Stimulated activated CD4-positive, alpha-beta T cell treated with anti-CD3 and anti-CD28 coated beads, Interleukin-4, amount 100 ng/mL, for 4 hours (primary cell): ENCODE measurements at places on chromosomes 12 and 14.

DNA sequence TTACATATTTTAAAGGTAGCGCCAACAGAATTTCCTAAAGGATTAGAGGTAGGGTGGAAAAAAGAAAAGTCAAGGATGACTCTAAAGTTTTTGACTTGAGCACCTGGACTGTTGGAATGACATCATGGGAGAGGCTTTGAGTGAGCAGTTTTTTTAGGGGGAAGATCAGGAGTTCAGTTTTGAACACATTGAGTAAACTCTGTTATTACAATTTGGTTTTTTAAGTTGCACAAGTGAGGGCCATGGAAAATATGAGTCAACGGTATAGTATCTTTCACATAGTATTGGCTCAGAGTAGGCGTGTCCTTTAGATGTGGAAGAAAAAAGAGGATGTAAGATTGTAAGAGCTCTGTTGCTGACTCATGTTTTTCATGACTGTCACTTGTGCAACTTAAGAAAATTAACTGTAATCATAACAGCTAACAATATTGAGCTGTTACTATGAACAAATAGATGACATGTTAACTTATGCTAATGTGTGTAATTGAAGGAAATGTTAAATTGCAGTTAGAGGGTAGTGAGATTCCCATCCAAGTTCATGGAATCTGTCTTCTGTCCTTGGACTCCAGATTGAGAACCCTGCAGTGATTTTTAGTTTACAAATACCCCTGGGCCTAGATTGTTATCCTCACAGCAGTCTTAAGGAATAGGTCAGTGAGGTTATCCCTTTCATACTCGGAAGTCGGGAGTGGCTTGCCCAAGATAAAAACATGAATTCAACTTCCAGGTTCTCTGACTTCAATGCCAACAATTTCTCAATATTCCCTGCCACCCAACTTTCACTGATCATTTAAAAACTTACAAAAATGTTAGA lies 48.2 kb upstream of the ATP2B1 start:
- DNase-seq = peak; percentile 4

- DNase-seq = no peak
Observed at GRCh38 chr12:78034025-78034424, 203.3 kb downstream of the NAV3 start.

DNA sequence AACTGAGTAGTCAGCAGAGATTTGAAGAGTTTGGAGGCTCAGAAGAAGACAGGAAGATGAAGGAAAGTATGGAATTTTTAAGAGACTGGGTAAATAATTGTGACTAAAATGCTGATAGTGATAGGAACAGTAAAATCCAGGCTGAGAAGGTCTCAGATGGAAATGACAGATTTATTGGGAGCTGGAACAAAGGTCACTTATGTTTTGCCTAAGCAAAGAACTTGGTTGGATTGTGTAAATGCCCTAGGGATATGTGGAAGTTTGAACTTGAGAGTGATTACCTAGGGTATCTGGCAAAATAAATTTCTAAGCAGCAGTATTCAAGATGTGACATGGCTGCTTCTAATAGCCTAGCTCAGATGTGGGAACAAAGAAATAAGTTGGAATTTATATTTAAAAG lies 180.9 kb downstream of the TRHDE start:
- no peak for DNase-seq

DNA sequence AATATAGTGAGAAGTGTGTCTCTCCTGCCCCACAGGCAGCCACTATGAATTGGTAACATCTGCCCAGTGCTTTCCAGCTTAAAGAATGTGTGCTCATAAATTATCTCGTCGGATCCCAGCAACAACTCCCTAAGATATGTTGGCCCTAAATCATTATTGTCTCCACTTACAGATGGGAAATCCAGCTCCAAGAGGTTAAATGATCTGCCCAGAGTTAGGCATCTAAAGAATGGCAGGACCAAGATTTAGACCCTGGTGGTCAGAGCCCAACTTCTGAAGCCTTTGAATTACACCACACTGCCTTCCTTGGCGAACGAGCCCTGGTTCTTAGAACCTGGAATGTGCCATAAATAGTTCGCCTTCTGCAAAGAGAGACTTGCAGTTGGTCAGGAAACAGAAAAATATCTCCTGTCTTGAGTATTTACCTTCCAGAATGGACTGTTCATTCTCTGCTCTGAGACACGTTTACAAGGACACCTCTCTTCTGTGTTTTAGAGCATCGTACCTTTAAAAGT lies 20.1 kb upstream of the PLEK2 start:
- no peak for DNase-seq

DNA sequence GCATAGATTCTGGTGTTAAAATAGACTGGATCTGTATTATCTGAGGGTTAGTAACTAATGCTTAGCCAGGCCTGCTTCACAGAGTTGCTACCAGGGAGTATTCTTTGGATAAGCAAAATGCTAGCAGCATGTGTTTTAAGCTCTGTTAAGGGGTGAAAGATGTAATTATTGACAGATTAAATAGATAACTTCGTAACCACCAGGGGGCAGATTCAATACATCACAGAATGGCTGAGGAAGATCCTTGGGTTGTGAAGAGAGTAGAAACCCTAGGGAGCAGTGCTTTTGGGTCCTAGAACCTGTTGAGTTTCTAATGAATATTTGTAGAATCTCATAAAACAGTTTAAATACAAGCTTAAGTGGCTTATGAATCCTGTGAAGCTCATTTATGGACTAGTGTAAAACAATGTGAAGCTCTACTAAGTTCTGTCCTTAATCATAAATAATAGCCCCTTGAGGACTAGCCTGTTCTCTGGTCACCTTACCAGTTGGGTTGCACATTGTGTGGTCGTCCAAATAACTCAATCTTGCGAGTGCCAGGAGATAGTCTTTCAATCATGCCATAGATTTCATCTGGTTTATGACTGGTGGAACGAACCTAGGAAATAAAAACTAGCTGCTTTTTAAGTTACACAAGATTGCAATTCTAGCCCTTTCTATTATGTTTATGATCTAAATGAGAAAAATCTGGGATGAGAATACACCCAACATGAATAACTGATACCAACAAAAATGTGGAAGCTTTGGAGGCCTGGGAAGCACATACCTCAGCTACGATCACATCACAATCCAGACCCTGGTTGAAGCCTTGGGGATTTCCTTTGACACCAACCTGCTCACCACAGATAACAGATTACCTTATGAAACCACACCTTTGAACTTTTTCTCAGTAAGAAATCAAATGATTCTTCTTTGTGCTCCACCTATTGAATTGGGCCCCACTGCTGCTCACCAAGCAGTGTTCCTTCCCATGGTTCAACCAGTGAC lies 12.3 kb downstream of the METTL3 start:
- no peak for DNase-seq

DNA sequence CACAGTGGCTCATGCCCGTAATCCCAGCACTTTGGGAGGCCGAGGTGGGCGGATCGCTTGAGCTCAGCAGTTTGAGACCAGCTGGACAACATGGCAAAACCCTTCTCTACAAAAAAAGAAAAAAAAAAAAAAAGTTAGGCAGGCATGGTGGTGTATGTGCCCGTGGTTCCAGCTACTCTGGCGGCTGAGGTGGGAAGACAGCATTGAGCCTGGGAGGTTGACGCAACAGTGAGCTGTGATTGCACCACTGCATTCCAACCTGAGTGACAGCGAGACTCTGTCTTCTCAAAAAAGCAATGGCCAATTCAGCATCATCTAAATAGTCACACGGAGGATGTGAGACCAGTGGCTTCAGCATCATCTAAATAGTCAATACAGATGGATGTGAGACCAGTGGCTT lies 10.4 kb upstream of the SAMD4A start:
- no peak for DNase-seq

DNA sequence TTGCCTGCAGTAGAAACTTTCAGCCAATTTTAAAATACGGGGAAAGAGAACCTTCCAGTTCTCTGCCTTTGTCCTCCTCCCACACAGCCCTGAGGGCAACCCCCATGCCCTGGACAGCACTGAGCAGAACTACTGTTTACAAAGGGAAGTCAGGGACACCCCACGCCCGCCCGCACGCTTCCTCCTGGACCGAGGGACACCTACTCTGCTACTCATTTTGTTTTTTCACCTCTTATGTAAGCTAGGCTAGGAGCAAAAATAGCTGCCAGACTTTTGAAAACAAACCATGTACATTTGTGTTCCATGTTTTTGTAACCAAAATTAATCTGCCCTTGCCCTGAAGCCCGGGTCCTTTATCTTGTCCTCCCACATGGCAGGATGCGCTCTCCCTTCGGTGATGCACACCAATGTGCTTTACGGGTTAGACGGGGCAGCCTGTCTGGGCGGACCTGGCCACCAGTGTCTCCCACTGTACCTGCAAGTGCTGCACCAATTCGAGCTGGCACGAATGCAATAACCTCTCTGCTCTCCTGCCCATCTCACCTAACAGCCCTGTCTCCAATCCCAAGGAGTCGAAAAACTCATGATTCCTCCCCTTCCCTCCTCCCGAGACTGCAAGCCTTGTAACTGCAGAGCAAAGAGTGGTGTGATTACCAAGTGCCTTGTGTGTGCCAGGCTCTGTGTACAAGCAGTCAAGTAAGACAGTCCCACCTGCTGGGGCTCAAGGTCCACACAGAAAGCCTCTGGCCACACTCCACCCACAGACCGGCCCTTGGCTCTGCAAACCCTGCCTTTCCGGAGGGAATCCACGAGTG lies 85.2 kb downstream of the CCDC88C start:
- DNase-seq = no peak

GRCh38 chr12:54337854-54338650 lies 13.1 kb downstream of the COPZ1 start:
- no peak for DNase-seq

GRCh38 chr12:114760151-114760877 lies 76.3 kb upstream of the TBX3 start:
- DNase-seq = no peak

DNA sequence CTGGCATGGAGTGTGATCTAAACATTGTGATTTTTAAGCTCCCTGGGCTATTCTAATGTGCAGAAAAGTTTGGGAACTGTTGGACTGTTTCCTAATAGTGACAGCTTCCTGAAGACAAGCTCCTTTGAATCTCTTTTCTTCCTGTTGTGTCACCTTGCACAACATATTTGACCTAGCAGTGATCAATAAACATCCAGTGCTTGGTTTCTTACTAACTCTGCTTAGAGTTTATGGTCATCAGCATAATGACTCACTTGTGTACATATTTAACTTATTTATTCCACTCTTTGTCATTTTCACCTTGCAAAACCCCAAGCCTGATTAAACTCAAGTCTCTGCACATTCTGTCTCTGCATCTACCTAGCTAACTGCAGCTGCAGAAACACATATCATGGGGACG lies 27.3 kb upstream of the TBC1D30 start:
- DNase-seq = no peak

DNA sequence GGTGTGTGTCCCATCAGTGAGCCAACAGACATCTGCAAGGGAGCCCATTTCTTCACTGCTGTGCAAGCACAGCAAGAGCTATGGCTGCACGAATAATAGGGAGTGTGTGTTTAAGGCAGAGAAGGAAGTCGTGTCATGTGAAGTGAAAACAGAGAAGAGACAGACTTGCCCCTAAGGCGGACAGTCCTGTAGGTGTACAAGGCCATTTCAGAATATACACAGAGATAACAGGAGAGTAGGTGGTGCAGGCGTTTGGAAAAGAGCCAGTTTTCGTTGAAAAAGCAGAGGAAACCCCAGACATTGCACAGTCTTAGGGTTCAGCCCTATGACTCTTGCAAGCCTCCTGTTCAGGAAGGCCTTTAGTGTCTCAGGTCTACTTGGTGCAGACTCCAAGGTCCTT lies 46.3 kb upstream of the RNU6-8 start:
- DNase-seq = no peak

- no peak for DNase-seq
Observed at GRCh38 chr12:108547686-108548085, 13.3 kb downstream of the SART3 start.

GRCh38 chr12:101935890-101936746 lies 58.7 kb downstream of the DRAM1 start:
- DNase-seq = no peak

DNA sequence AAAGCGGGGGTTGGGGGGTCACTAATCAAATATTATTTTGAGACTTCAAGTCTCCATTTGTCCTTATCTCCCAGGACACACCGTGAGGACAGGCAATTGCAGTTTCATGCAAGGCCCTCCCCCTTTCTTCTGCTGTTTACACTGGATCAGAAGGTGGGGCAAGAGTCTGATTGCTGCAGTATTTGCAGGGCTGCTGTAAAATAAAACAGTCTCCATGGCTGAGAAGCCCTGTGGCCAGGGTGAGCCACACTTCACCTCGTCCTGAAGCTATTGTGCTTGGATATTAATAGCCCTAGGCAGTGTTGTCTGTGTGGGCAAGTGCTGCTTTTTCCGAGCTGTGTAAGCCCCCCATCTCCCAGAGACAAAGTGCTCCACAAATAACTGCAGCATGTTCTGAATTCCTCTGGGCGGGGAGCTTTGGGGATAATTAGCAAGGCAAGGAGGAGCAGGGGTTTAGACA lies 187.4 kb upstream of the NTF3 start:
- no peak for DNase-seq

- DNase-seq = no peak
Observed at GRCh38 chr12:123401753-123402683, 18.1 kb downstream of the KMT5A start.

DNA sequence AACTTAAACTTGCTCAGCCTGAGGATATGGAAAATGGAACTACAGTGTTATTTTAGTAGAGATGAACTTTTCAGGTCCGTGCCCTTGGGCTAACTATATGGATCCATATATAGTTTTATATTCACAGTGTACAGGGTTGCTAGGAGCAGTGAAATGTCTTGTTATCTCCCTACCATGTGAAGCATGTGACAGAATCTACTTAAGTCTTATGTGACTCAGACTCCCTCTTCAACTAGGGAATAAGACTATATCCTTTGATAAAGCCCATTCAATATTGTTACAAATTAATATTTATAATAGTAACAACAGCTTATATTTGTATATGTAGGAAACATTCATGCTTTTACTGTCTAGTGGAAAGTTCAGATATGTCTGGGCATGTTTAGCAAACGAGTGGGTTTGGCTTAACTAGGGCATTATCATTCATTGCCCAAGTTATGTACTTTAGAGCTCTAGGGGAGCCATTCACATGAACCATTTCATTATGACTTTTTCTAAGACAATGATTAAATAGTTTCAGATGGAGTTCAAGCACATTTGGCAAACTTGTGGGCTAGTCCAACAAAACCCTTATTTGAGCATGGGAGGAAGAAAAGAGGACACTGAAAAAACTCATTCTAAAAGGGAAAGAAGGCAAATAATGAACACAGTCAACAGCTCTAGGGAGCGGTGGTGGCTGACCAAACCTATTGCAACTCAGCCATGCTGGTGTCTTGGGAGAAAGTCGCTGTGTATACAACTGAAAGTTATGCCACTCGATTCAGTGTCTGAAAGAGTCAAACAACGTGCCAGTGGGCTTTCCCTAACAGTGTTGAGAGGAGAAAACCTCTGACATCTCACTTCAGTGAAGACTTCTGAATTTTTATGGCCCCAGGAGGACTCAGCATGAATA lies 305.9 kb upstream of the G2E3 start:
- DNase-seq = no peak

GRCh38 chr14:22877000-22877501 lies 5.5 kb downstream of the LRP10 start:
- no peak for DNase-seq
